Kidney (tissue), 22 donors: ENCODE measurements at places on chromosomes 16 and 17.

- DNase-seq = no peak
Measured at GRCh38 chr16:4016658-4017057, 99.6 kb downstream of the ADCY9 start.

DNA sequence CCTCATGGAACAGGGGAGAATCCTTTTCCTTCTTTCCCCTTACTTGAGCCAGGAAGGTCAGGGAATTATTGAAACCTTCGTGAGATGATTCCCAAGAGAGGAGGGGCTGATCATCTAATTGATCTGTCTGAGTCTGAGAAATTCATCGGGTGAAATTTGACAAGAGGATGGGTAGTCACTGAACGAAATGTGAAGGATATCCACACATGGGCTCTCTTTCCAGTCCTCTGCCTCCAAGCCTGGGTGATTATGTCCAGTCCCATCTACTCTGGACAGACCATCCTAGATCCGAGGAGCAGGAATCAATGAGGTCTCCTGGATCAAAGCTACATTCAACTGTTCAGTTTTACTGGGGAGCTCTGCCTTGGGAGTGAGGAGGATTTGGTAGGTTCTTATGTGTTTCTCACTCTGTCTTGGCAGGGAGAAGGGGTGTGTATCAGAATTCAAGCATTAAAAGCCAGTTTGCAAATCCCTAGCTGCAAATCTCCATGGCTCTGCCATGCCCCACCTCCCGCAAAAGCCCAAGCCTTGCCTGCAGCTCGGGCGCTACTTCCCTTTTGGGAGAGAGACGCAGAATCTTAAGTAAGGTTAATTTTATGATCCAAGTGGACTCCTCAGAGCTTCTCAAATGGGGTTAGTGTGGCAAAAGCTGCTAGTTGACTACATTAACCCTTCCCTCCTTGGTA lies 47.1 kb upstream of the TEKT3 start:
- DNase-seq = no peak

- DNase-seq = peak; percentile 81
Measured at GRCh38 chr16:1543085-1543896, 9.8 kb downstream of the TMEM204 start.

GRCh38 chr16:63061319-63061718 lies 1025.1 kb upstream of the CDH8 start:
- no peak for DNase-seq

DNA sequence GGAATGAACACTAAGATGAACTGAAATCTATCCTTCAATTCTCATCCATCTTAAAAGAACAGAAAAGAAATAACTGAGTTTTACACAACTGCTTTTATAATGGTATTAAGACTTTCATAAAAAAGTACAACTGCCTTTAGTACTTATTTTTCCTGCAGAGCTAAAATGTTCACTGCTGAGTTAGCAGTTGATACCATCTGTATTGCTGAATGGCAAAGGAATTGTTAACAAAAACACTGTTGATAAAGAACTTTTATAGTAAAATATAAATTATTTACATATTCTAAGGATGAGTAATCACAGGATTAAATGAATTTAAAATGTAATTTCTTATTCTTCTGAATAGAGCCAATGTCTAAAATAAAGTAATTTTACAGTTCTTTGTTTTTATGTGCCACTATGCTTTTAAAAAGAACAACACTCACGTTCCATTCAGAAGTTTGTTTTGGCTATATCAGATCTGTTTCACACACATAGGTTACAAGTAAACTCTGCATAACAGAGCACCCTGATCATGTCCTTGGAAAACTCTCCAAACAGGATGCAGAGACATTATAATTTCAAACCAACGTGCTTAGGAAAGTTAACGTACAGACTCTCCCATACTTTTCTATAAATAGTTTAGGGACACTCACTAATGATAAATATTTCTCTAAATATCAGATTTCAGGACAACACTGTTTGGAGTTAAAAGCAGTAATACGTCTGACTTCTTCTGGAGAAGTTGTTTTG lies 151.1 kb downstream of the ITFG1 start:
- no peak for DNase-seq

GRCh38 chr17:16873174-16874035 lies 98.5 kb downstream of the TNFRSF13B start:
- DNase-seq = no peak

- DNase-seq = no peak
Measured at GRCh38 chr16:31238041-31238440, 21.1 kb upstream of the PYDC1 start.

- DNase-seq = peak; percentile 85
Measured at GRCh38 chr17:41666708-41667279, 21.9 kb upstream of the EIF1 start.

GRCh38 chr16:73364413-73364812 lies 316.5 kb upstream of the ZFHX3 start:
- DNase-seq = no peak

DNA sequence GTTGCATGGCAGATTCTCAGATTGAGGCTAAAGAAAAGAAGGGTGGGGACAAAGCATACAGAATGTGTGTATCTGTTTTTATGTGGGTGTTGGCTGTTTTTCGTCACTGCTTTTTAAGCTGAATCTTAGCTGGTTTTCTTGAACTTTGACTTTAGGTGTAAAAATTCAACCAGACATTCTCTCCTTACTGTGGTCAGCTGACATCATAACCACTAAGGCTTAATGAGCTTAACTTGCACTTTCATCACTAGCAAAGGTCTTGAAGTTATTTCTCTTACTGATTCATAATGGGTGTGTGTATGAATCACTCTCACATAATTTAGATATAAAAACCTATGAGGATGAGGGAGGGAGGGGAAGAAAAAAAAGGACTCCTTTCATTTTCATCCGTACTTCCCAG lies 4.0 kb upstream of the CDC6 start:
- DNase-seq = no peak

GRCh38 chr17:38857271-38857670 lies 3.8 kb upstream of the RPL23 start:
- no peak for DNase-seq

GRCh38 chr17:44502598-44503146 lies 534 bp downstream of the GPATCH8 start:
- DNase-seq = no peak

DNA sequence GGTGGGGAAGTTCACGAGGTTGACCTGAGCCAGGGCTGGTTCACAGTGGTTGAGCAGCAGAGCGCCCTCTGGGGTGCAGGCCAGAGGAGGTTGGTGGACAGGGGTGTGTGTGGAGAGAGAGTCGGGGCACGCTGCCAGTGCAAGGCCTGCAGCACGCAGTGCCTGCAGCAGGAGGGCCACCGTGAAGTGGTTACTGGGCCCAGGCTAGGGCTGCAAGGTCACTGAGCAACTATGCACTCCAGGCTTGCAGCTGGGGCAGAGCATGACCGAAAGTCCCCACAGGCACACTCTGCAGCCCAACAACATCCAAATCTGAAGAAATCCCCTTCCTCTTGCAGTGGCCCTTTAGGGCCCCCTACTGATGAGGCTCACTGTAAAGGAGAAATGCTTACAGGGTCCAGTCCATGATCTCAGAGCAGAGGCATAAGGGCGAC lies 89.1 kb upstream of the NOL11 start:
- peak; percentile 86 for DNase-seq

DNA sequence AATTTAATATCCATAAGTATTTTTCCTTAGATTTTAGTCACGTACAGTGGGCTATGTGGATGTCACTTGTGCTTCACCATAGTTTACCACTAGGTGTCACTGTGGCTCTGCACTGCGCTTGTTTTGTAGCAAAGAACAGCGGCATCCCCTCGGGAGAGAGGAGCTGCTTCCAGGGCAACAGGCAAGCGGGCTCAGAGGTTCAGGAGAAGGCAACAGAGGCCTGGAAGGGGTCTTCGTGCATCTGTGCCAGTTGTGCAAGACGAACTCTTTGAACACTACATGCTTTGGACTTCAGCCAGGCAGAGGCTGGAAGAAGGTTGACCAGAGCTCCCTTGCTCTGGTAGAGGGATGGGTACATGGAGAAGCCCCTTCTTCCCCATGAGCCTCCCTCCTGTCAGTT lies 20.6 kb downstream of the CYB561 start:
- DNase-seq = peak; percentile 88

DNA sequence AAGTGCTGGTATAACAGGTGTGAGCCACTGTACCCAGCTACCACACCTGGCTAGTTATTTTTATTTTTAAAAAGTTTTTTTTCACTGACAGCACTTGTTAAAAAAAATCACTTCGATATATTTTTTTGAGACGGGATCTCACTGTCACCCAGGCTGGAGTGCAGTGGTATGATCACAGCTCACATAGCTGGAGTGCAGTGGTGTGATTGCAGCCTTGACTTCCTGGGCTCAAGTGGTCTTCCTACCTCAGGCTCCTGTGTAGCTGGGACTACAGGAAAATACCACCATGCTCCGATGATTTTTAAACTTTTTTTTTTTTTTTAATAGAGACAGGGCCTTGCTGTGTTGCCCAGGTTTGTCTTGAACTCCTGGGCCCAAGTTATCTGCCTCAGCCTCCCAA lies 12.9 kb downstream of the NBR1 start:
- DNase-seq = no peak

GRCh38 chr17:78227455-78227916 lies 3.9 kb upstream of the TMEM235 start:
- no peak for DNase-seq
